MV-4-11 (cell line): ENCODE measurements at places on chromosomes 5 and 9.

DNA sequence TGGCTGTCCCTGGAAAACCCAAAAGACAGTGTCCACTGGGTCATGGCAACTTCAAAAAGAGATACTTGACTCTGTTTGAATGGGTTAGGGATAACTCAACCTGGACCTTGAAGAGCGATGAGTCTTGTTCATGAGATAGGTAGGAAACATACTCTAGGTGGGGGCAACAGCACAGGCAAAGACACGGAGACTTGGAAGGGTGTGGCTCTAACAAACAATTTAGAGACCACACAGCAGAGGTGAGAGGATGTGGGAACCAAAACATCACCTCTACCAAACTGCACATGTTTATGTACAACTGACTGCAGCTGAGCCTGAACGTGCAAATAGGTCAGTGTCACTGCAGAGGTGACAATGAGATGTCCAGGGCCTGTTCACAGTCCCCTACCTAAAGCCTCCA, 247.7 kb upstream of the ADRA1B start:
- DNase-seq = no peak

GRCh38 chr5:56520986-56521730, 288.0 kb upstream of the ANKRD55 start:
- no peak for DNase-seq

GRCh38 chr5:56983593-56984361, 31.9 kb upstream of the MIER3 start:
- no peak for DNase-seq

GRCh38 chr5:2738156-2738699, 13.2 kb downstream of the IRX2 start:
- no peak for DNase-seq

DNA sequence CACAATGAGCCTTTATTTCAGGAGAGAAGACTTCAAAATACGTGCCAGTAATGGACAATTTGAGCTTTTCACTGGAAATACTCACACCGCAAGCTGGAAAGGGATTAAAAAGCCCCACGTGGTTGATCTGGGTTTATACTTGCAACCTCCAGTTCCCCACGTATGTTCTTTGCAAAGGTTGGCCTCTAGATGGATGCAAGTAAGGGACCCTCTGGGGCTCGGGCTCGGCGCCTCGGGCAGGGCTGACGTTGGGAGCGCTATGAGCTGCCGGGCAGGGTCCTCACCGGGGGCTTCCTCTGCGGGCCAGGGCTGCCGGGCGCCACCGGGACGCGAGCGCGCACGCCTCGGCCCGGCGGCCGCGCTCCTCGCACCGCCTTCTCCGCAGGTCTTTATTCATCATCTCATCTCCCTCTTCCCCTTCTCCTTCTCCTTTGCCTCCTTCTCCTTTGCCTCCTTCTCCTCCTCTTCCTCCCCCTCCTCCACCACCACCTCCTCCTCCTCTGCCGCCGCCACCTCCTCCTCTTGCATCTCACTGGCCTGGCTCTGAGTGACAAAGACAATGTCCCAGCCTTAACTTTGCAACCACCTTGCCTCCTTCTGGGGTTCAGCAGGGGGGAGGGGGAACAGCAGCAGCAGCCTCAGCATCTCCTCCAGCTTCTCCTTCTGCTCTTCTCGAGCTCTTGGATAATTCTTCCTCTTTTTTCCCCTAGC, 701 bp upstream of the ZNF462 start:
- DNase-seq = no peak

- DNase-seq = no peak
These were observed 261.0 kb upstream of the CDH6 start for GRCh38 chr5:30932273-30933017.

DNA sequence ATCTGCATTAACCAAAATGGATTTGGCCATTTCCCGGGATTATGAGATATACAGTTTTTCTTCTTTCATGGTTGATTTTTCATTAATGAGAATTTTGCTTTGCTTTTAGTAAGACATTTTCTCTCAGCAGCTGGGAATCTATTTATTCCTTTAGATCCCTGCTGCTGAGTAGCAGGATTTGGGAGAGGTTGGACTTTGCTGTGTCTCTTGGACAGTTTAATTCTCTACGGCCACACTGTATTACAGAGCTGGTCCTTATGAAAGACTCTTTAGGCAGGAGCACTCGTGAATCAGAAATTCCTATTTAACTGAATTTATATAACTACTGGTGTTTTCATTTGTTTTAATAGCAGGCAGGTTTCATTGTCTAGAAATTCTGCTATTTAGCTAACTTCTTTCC, 1.6 kb downstream of the UNC13B start:
- DNase-seq = no peak

- DNase-seq = no peak
These were observed 10.1 kb downstream of the PHF2 start for GRCh38 chr9:93586290-93587057.

DNA sequence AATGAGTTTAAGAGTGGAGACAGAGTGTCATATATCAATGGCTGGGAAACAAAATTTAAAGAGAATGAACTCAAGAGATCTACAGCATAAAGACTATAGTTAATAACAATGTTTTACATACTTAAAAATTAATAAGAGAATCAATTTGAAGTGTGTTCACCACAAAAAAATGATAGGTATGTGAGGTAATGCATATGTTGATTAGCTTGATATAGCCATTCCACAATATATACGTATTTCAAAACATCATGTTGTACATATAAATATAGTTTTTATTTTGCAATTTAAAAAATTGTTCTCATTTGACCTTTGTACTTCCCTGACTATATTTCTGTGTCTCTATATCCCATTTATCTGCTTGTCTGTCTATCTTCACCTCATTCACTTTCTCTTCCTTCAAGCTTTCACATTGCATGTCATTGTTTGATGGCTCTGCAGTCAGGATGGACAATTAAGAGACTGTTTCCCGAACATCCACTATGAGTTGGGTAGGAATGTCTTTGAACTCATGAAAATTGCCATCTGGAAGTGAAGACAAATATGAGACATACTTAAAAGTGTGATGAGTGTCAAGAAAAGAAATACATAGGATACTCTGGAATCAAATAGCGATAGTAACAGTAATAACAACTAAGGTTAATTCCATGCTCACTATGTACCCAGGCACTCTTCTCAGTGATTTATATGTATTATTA, 359.9 kb upstream of the ACTBL2 start:
- no peak for DNase-seq

- DNase-seq = peak; percentile 2
These were observed 27.9 kb downstream of the LYRM7 start for GRCh38 chr5:131198625-131199024.

DNA sequence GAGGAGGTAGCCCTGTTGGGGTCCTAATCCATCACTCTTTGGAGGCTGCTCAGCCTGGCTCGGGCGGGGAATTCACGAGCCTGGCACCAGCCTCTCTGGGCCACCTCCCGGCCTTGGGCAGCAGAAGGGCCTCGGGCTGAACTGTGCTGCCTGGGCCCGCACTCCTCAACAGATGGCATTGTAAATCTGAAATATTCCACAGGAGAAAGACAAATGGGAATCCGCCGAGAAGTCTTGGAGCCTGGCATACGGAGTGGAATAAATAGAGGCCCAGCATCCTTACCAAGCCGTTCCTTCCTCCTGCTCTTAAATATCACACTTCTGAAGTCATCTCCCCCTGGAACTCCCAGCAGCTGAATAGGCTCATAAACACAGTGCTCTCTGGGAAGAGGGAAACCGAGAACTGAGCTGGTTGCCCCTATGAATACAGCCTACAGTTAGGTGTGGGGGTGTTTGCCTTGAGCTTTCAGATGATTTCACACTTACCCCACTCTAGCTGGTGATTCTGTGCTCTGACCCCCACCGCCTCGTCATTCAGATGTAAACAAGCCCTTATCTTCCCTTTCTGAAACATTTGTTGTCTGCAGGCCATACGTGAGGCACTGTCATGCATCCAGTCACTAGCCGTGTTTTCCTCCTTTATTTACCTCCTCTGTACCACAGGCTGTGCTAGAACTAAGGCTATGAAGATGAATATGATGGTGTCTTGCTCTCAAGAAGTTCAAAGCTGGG, 455.0 kb upstream of the CLINT1 start:
- DNase-seq = no peak
